Naive thymus-derived CD8-positive, alpha-beta T cell (primary cell): ENCODE measurements at places on chromosomes 5 and 9. TPM values are rescaled to one million over a fixed set of nuclear protein-coding genes. Genes with fewer than 3 reads are reported as not detected.
A peak's percentile ranks its signal among the peaks of the same experiment; 100 is the strongest.

DNA sequence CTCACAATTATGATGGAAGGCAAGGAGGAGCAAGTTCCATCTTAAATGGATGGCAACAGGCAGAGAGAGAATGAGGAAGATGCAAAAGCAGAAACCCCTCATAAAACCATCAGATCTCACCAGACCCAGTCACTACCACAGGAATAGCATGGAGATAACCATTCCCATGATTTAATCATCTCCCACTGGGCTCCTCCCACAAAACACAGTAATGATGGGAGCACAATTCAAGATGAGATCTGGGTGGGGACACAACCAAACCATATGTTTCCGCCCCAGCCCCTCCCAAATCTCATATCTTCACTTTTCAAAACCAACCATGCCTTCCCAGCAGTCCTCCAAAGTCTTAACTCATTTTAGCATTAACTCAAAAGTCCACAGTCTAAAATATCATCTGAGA is 304.0 kb downstream of the TUSC1 start:
- H3K27me3 ChIP-seq = no peaks in the 10 kb centered on the region

DNA sequence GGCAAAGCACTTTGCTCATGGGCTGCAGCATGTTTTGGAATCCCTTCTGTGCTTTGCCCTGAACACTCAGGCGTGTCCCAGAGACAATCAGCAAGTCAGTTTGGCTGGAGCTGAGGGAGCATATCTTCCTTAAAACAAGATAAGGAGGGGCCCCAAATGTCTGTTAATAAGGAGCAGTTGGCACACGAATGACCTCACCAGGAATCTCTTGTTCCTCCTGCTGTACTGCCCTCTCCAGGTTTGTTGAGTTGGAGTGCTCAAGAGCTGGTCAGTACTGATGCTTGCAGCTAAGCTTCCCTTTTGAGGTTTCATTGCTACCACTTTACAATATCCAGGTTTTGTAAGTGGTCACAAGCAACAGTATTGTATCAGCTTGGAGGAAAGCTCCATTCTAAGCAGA is 101.3 kb upstream of the EGFLAM start:
- H3K4me1 ChIP-seq = no peaks in the 10 kb centered on the region
- H3K36me3 ChIP-seq = no peaks in the 10 kb centered on the region
- DNase-seq = no peak
- no peak overlapping the region for H3K4me3 ChIP-seq
- H3K27ac ChIP-seq = no peak overlapping the region

DNA sequence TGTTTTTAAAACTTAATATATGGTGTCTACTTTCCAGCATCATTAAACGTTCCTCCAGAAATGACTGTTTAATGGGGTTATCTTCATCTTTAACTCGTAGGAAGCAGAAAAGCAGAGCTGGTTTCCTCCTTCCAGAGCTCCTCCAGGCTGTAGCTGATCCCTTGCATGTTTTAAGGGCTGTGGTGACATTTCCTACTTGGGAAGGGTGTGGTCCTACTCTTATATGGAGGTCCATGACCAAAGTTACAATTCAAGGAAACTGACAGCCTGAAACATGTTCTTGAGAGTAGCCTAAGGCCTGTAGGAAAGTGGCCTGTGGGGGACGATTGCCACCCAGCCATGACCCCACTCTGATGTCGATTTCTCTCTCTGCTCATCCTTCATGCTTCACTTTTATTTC is 297.1 kb downstream of the GADD45G start:
- no peak for DNase-seq
- H3K36me3 ChIP-seq = no peaks in the 10 kb centered on the region
- H3K27me3 ChIP-seq = peaks cover 9% of the 10 kb centered on the region
- no peaks in the 10 kb centered on the region for H3K4me1 ChIP-seq

DNA sequence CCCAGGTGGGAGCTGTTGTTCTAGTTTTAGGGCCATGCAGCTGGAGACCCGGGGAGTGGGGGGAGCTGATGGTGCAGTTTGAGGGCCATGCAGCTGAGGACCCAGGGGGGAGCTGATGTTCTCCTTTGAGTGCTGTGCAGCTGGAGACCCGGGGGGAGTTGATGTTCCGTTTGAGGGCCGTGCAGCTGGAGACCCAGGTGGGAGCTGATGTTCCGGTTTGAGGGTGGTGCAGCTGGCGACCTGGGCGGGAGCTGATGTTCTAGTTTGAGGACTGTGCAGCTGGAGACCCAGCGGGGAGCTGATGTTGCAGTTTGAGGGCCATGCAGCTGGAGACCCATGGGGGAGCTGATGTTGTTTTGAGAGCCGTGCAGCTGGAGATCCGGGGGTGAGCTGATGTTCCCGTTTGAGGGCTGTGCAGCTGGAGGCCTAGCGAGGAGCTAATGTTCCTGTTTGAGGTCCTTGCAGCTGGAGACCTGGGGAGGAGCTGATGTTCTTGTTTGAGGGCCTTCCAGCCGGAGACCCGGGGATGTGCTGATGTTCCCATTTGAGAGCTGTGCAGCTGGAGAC is 14.6 kb downstream of the PDCD6 start:
- no peak overlapping the region for H3K4me3 ChIP-seq
- DNase-seq = no peak
- H3K27ac ChIP-seq = no peak overlapping the region
- H3K36me3 ChIP-seq = peaks cover 75% of the 10 kb centered on the region

- H3K27ac ChIP-seq = no peak overlapping the region
- H3K4me3 ChIP-seq = no peak overlapping the region
- H3K4me1 ChIP-seq = peaks cover 51% of the 10 kb centered on the region
- no peaks in the 10 kb centered on the region for H3K27me3 ChIP-seq
Observed at GRCh38 chr5:129097498-129098296, 3.1 kb downstream of the ISOC1 start.

DNA sequence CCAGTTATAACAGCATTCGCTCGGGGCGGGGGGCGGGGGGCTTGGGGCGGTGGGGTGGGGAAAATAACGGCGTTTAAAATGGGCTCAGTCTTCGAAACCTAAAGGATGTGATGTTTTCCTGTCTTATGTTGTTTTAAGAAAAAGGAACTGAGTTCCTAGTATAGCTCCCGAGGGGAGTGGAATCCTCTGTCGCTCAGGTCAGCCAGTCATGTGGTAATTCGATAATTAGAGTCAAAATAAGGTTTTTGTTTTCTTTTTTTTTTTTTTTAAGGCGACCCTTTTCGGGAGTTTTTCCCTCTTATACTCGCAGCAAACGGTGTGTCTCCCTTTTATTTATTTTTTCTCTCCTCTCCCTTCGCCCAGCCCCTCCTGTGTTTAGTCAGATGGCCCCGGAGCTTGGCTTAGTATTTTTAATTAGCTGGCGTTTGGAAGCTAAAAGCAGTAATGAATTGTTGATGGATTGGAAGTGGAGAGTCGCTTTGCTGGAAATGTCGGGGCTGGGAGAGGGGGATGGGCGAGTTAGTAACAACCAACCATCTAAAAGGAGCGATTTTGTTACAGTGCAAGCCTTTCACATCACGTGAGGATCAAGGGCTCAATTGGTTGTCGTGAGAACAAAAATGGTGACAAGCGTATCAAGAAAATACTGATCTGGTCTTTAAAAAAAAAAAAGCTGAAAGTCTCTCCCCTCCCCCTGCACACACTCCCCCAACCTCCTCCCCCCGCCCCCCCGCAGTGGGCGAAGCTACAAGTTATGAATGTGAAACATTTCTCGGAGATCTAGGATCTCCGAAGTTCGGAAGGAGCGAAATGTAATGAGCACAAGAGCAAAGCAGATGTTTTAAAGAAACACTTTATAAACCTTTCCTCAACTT is 714 bp upstream of the ZNF608 start:
- peak overlapping the region; percentile 80 for H3K27ac ChIP-seq
- no peaks in the 10 kb centered on the region for H3K36me3 ChIP-seq
- H3K27me3 ChIP-seq = peaks cover 47% of the 10 kb centered on the region
- peaks cover 37% of the 10 kb centered on the region for H3K4me1 ChIP-seq

DNA sequence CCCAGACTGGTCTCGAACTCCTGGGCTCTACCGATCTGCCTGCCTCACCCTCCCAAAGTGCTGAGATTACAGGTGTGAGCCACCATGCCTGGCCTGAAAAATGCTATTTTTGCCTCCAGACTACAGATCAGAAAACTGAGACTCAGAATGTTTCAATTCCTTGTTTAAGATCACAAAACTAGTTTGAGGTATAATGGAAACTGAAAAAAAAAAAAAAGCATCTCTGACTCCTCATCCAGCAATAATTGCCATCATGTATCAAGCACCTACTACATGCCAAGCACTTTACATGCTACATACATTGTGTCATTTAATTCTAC is 35.6 kb downstream of the PLAC8L1 start:
- H3K4me3 ChIP-seq = no peak overlapping the region
- DNase-seq = no peak
- H3K4me1 ChIP-seq = no peaks in the 10 kb centered on the region
- H3K27me3 ChIP-seq = peaks cover 16% of the 10 kb centered on the region
- no peak overlapping the region for H3K27ac ChIP-seq

DNA sequence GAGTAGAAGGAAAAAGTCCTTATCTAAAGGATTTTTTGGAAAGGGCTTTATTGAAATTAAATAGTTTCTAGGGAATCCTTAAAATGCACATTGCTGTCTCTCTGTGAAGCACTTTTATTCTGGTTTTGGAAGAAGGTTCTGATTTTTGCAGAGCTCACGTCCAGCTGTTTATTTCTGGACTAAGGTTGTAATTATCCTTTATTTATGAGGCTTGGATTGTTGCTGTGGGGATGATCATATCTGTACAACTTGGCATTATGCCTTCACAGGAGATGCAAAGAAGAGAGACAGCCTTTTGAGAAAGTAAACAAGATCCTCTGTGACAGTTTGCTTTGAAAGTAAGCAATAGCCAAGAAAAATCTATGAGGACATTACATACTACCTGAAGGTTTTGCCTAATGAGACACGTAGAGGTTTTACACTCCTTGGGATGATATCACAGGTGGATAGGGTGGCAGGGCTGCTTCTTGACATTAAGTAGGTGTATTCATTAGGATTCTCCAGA is 14.6 kb downstream of the SMARCA2 start:
- H3K27ac ChIP-seq = peak overlapping the region; percentile 12
- no peaks in the 10 kb centered on the region for H3K27me3 ChIP-seq
- peaks cover 26% of the 10 kb centered on the region for H3K36me3 ChIP-seq

GRCh38 chr5:100901821-100902341 is 1.2 kb downstream of the ST8SIA4 start:
- peak; percentile 23 for DNase-seq
- H3K27ac ChIP-seq = peak overlapping the region; percentile 96
- H3K4me1 ChIP-seq = peaks cover 36% of the 10 kb centered on the region
- H3K27me3 ChIP-seq = no peaks in the 10 kb centered on the region

DNA sequence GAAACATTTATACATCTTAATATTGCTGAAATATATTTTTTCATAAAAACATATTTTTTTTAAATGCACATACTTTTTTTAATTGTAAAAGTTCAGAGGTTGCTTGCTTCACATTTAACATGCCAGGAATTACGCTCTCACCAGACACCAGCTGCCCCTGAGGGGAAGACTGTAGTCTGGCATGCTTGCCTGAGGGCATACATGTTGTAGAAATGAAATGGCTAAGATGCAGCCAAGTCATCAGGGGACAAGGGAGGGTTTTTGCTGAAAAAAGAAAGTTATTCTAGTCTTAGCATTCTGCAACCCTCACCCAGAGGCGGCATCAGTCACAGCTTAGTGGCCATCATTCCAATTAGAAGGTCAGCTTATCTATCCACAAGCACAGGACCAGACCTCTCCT is 426.7 kb upstream of the FTMT start:
- H3K4me3 ChIP-seq = no peak overlapping the region
- no peaks in the 10 kb centered on the region for H3K4me1 ChIP-seq
- no peak for DNase-seq
- no peaks in the 10 kb centered on the region for H3K36me3 ChIP-seq

DNA sequence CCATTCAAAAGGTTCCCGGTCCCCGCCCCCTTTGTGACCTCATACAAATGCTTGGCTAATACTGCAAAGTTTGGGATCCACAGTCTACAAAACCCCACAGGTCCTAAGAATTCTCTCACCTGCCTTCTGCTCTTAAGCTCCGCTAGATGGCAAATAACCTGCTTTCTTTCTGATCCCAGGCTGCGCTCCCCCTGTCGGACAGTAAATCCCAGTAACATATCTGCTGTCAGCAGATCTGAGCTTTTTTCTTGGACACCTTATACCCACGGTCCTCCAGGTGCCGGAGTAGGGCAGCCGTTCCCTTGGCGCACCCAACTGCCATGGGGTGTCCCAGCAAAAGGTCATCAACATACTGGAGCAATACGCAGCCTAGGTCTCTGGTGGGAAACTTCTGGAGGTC is 39.0 kb upstream of the PPP1R26 start:
- no peak overlapping the region for H3K4me3 ChIP-seq
- H3K27me3 ChIP-seq = peaks cover 25% of the 10 kb centered on the region
- H3K27ac ChIP-seq = no peak overlapping the region
- peaks cover 24% of the 10 kb centered on the region for H3K36me3 ChIP-seq

DNA sequence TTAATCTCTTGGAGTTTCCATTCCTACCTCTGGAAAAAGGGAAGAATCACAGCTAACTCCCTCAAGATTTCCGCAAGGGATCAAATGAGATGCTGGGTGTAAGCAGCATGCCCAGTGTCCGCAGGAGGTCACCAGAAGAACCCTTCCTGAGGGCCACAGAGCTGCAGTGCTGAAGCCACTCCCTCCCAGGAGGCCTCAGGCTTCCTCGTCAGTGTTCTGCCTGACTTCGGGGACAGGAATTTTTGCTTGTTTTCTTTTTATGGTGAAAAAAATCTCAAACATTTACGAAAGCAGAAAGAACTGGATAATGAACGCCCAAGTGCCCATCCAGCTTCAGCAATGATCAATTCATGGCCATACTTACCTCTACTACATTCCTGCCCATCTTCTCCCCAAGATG is 183.0 kb downstream of the CDK5RAP2 start:
- no peak for DNase-seq
- peaks cover 93% of the 10 kb centered on the region for H3K36me3 ChIP-seq
- H3K4me1 ChIP-seq = peaks cover 42% of the 10 kb centered on the region
- no peak overlapping the region for H3K27ac ChIP-seq
- no peaks in the 10 kb centered on the region for H3K27me3 ChIP-seq

- peaks cover 15% of the 10 kb centered on the region for H3K4me1 ChIP-seq
- DNase-seq = peak; percentile 52
- peak overlapping the region; percentile 93 for H3K27ac ChIP-seq
- H3K36me3 ChIP-seq = no peaks in the 10 kb centered on the region
- no peaks in the 10 kb centered on the region for H3K27me3 ChIP-seq
Observed at GRCh38 chr9:4985386-4986266, 554 bp downstream of the JAK2 start.

GRCh38 chr5:53739111-53739510 is 178.7 kb downstream of the NDUFS4 start:
- H3K27me3 ChIP-seq = peaks cover 3% of the 10 kb centered on the region
- no peak overlapping the region for H3K27ac ChIP-seq
- DNase-seq = no peak

DNA sequence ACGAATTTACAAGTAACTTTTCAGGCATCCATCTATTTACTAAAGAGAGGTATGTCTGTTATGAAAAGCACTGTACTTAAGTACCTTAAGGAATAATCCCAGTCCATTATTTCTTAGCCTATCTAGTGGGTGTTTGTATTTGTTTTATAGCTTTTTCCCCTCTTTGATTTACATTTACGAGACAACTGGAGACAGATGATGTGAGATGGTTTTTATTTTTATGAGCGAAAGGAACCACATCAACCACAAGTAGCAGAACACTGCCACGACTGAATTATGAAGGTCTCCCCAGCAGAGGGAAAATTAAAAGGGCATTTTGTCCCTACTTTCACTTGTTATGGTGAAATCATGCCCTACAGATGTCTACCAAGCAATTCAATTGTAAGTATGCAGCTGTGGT is 357.8 kb downstream of the NFIB start:
- no peaks in the 10 kb centered on the region for H3K36me3 ChIP-seq
- H3K27ac ChIP-seq = no peak overlapping the region
- H3K4me3 ChIP-seq = no peak overlapping the region
- no peaks in the 10 kb centered on the region for H3K27me3 ChIP-seq
- no peaks in the 10 kb centered on the region for H3K4me1 ChIP-seq

Gene PFN3
- not detected for total RNA-seq

Gene CD274
- total RNA-seq = 4.7 TPM

Gene CNOT6
- total RNA-seq = 49.4 TPM
